ENCODE measurements at places on chromosomes 16 and 17.

GRCh38 chr16:31529108-31529936 lies 1.6 kb downstream of the AHSP start:
- DNase-seq = no peak

DNA sequence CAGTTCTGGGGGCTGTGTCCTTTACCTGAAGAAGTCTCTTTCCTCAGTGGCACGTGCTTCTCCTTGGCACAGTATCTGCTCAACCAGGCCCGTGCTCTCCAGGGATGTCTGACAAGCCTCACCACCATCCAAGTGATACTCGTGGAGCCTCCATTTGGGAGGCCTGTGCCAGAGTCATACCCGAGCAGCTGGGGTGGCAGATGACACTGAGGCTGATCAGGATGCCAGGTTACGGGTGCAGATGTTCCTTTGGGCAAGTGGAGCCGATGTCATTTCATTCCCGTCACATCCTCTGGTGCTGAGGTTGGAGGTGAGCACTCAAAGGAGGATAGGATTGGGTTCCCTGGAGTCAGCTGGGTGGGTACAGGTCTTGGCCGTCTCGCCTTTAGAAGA lies 87.2 kb downstream of the KSR1 start:
- DNase-seq = no peak

GRCh38 chr17:39751016-39751543 lies 13.3 kb downstream of the GRB7 start:
- DNase-seq = no peak

- DNase-seq = no peak
These were observed 100.4 kb upstream of the FA2H start for GRCh38 chr16:74874912-74875546.

DNA sequence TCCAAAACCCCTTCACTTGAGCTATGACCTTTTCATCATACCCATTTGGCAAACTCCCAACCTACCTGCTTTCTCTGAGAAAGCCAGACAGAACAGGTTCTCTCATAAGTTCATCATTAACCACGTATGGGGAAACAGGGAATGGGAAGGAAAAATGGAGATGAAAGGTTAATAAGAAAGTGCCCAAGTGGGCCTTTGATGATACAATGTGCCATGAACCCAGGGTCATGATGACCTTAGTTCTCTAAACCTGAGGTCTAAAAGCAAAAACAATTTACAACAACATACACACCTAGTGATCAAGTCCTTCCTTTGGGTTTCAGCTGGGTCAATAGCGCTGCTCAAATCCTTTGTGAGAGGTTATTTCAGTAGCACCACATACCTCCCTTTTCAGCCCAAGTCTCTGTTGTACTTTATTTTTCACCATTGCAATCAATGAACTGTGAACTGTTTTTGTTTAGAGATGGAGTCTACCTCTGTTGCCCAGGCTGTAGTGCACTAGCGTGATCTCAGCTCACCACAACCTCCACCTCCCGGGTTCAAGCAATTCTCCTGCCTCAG lies 14.5 kb upstream of the RANGRF start:
- DNase-seq = no peak

- DNase-seq = no peak
These were observed 12.2 kb upstream of the CES3 start for GRCh38 chr16:66948837-66949225.
